COLO829 (cell line): ENCODE measurements at places on chromosomes 16 and 17.

DNA sequence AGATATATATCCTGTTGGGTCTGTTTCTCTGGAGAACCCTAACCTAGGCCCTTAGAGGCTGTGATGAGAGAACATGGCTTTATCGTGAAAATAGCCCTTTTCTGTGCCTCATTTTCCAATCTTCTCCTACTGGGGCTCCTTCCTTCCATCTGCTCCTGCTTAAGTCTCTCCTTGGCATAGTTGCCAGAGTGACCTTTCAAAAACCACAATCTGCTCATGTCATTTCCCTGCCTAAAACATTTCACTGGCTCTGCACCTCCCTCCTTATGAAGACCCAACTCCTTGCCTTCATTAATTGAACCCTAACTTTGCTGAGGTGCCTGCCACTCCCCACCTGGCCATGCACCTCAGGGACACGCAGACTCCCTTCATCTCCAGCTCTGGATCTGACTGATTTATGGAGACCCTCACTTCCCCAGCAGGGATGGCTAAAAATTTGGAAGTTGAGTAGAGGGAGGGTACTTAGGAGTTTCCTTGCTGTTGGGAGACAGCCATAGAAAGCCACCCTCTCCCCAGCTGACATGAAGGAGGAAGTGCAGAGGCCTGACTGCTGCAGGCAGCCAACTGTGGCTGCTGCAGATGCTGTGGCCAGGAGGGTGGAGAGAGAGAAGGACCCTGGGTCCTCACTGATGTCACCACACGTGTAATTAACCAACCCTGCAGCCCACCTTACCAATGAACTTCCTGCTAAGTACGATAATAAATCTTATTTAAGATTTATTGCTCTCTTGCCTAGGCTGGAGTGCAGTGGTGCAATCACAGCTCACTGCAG lies 6.3 kb upstream of the GGA2 start:
- DNase-seq, result no peak

- no peak for DNase-seq
Measured at GRCh38 chr17:59696682-59697277, 10.4 kb downstream of the PTRH2 start.

DNA sequence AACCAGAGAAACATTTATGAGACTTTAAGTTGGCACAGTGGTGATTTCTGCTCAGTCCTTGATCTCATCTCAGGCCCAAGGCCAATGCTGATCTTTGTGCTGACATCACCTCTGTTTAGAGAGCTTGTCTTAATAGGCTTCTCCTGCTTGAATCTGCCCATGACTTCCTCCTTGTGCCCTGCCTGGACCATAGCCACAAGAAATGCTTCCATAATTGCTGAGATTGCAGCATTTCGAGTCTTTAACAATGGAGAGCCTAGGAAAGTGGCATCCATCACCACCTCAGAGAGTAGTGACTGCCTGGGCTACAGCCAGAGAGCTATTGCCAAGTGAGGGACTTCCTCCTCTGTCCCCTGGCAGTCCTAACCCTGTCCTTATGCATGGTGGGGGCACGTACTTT lies 25.1 kb upstream of the MMP2 start:
- no peak for DNase-seq

GRCh38 chr16:84843149-84844048 lies 23.6 kb downstream of the CRISPLD2 start:
- DNase-seq, result no peak

DNA sequence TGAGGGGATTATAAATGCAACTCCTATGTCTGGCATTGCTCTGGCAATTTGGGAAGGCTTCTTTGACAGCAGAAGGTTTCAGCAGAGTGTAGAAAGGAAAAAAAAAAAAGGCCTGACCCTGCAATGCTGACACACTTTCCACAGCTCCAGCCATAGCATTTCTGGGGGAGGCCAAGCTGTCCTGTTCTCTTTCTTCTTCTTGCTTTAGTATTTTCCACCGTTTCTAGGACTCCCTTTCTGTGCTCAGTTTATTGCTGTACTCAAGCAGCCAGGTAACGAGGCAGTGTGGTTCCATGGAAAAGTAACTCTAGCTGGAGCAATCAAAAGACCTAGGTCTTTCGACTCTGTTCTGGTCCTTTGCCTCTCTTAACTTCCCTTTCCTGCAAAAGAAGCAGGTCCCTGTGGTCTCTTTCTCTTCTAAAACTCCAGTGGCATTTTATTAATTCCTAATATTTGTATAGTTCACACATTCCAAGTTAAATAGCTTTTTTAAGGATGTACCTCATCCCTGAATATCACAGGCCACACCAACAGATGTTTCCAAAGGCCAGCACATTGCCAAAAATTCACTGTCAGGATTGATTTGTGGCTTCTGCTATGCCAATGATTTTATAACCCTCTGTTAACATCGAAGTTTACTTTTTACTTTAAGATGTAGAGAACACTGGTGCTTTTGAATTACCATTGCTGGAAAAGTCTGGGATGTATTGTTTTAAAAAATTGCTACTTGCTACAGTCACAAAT lies 90.3 kb upstream of the BCAR1 start:
- no peak for DNase-seq

DNA sequence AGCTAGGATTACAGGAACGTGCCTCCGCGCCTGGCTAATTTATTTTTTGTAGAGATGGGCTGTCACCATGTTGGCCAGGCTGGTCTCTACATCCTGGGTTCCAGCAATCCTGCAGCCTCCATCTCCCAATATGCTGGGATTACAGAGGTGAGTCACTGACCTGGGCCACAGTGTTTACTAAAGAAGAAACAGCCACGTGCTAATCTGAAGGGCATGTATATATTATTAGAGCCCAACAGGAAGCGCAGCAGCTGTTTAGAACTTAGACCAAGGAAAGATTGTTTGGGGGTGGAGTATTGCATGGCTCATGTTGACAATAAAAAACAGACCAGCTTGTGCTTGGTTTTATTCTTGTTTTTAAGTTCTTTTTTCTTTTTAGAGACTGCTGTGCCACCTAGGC lies 60.2 kb downstream of the HAPSTR1 start:
- DNase-seq, result peak; percentile 26

- DNase-seq, result no peak
Measured at GRCh38 chr16:56344518-56345405, 80.6 kb downstream of the AMFR start.

DNA sequence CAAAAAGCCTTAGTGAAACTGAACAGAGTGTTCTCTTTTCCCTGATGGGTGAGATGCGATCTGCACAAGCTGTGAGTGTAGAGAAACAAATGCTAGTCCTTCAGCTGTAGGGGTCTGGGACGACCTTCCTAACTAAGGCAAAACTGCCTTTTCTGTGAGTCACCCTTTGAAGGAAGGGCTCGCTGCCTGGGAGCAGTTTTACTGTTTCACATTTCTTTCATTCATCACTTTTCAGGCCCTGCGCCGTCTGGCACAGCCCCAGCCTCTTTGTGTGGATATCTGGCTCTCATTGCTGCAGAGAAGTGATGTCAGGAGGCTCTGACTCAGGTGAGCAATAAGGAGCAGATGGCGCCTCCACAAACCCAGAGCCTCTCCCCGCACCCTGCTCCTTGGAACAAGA lies 57.4 kb downstream of the HS3ST3A1 start:
- peak; percentile 49 for DNase-seq

DNA sequence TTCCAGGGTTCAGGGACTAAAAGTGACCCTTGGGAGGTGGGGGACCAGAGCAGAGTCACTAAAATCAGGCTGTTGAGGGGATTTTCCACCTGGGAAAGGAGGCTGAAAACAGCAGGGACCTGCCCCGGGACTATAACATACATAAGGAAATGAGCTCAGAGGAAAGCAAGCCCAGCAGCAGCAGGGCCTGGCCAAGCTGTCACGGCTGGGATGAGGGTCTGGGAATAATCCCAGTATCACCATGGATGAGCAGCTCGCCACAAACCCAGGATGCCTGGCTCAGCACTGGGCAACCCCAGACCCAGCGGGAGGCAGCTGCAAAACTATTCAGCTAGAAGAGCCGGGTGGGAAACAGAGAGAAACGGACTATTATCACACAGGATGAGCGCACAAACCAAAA lies 72.4 kb downstream of the RPH3AL start:
- DNase-seq, result no peak

- DNase-seq, result no peak
Measured at GRCh38 chr17:72175263-72175662, 54.4 kb downstream of the SOX9 start.

- no peak for DNase-seq
Measured at GRCh38 chr16:530111-530817, 2.8 kb downstream of the CAPN15 start.

- DNase-seq, result no peak
Measured at GRCh38 chr17:80487511-80487910, 11.1 kb upstream of the NPTX1 start.

DNA sequence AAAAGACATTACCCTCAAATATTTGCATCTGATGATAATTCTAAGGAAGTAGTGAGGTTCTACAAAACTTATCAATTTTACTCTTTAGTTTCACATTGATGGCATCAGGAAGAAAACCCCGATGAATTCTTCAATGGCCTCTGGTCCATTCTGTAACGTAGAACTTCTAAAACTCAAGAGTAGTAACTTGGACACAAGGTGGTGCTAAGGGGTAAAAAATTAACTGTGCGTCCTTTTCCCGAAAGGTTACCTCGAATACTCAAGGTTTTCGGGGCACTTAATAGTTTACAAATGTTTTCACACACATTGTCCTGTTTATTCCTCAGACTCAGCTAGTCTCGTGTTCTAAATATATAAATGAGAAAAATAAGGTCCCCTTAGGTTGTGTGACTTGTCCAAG lies 517.3 kb upstream of the ZFHX3 start:
- no peak for DNase-seq

DNA sequence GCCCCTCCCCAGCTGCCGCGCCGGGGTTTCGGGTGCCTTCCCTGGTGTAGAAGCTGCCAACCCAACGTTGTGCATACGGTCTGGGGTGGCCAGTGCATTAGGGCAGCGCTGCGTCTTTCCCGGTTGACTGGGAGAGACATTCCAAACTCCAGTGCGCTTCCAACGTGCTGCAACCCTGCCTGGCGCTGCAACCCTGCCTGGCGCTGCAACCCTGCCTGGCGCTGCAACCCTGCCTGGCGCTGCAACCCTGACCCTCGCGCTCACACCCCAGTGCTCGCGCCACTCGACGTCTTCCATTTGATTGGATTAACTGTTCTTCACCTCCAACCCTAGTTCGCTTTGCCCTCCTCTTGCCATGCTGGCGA lies 488 bp upstream of the HAP1 start:
- DNase-seq, result no peak

GRCh38 chr17:17063546-17064122 lies 21.4 kb downstream of the MPRIP start:
- peak; percentile 35 for DNase-seq

DNA sequence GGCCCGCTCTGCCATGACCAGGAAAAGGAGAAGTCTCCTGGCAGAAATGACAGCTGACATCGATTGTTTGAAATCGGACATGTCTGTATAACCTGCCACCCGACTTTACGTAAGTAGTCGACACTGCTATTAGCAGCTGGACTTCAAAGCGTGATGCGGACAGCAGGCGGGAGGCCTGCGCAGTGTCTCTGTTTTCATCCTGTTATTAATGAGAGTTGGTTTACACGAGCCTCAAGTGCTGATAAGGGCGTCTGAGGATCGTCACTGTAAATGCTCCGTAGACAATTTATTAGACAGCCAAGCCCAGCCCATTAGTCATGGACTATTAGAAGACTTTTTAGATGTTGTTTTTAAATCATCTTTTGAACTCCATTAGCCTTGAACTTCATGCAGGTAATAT lies 328.3 kb downstream of the FOXL1 start:
- no peak for DNase-seq
